ENCODE measurements at places on chromosomes 5 and 9.

- no peak for DNase-seq
Measured at GRCh38 chr9:80369641-80370040, 797.9 kb downstream of the TLE4 start.

DNA sequence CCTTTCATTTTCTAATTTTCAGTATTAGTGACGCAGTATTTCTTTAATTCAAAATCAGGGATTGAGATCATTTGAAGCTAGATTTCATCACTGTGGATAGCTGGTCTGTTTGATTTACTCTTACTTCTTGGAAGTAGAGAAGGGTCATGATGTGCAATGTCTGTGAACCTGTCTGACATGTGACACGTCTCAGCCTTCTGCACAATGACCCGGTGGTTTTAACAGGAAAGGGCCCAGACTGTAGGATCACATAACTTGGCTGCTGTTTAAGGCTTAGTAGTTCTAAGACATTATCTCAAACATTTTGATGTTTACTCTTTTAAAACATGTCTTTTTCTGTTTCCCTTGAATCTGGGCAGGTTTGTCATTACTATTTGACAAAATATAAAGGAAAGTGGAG, 823.3 kb upstream of the NUDT12 start:
- DNase-seq, result no peak

GRCh38 chr5:163502521-163502920, 2.9 kb upstream of the MAT2B start:
- no peak for DNase-seq

DNA sequence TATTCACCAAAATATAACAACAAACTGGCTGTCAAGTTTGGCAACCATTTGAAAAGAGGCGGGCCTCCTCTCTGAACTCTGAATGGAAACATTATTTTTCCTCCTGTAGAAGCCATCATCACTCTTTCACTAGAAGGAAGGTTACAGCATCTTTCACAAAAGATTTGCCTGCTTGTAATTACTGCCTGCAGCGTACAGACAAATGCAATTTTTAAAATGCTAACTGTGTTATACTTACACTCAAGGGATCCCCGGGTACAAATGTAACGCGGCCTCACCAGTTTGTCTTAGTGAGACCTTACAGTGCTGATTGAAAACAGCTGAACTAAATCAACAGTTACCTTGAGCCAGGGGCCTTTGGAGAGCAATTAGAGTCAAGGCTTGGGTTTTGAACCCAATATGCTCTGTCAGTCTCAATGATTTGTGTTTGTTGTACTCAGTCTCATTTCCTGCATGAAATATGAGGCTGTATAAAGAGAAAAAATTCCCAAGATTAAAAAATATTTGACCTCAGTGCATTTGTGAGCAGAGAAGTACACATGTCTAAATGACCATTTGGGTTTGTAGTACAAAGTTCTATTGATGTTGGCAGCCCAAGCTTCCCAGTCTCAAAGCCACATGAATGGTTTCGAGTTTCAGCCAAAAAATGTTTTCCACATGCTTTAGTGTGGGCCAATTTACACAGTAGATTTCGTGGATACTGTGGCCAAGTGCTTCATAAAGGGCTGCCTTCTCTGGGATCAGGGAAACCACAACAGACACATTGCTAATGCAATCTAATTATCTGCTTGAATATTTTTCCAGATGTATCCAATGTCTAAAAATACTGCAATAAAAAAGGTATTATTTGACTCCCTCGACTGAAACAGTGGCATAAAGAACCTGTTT, 500.0 kb downstream of the SPATA31D1 start:
- DNase-seq, result no peak

DNA sequence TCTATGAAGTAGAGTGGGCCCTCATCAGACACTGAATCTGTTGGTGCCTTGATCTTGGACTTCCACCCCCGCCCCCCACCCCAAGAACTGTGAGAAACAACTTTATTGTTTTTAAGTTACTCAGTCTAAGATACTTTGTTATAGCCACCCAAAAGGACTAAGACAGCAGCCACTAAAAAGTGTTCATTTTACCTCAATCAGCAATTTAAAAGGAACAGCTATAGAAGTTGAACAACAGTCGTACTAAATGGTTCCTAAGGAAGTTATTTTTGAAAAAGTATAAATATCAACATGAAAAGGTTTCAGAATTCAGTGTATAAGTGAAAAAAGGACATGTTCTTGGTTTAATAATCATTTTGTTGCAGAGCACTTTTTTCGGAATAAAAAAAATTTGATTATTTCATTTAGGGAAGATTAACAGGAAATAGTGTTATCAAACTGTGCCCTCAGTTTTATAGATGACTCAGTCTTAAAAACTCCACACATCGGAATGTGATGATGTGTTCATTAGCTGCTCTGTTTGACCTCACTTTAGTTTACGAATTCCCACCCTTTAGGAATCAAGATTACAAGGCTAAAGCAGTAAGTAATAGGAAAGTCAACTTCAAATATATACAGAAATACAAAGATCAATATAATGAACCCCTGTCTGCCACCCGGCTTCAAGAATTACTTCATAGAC, 71.2 kb downstream of the MTAP start:
- DNase-seq, result no peak

GRCh38 chr9:105593145-105593544, 35.2 kb downstream of the FKTN start:
- DNase-seq, result no peak

DNA sequence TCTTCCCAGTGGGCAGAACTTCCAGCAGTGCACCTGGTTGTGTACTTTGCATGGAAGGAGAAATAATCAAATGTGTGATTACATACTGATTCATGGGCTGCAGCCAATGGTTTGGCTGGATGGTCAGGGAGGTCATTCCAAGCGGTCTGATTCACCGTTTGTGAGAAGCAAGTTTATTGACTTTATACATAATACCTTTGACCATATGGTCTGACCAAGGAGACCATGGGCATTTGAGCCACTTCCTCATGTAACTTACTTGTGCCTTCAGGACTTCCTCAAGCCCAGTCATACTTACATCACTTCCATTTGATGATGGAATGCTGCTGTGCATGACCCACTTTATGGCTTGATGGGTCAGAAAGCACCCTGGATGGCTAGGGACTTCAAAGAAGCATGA, 41.1 kb downstream of the DAP start:
- no peak for DNase-seq

DNA sequence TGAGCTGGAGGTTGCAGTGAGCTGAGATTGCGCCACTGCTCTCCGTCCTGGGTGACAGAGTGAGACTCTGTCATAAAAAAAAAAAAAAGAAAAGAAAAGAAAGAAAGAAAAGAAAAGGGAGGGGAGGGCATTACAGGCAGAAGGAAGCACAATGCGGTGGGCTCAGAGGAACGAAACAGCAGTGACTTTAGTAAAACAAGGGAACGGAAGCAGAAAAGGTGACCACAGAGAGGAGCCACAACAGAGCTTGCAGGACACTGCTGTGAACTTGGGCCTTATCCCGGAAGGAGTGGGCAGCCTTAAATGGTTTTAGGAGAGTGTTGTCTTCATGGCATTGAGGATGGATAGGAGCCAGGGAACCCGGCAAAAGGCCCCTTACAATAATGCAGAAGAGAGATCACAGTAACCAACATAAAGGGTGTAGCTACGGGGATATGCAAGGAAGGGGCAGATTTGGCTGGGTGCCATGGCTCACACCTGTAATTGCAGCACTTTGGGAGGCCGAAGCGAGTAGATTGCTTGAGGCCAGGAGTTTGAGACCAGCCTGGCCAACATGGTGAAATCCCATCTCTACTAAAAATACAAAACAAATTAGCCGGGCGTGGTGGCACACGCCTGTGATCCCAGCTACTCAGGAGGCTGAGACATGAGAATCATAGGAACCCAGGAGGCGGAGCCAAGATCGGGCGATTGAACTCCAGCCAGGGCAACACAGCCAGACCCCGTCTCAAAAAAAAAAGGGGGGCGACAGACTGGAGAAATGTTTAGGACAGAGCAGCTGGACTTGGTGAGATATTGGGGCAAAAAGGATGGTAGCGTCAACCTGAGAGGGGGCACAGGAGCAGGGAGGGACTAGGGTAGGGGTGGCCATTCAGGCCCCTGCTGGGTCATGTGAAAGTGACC, 83.9 kb upstream of the ZBTB43 start:
- DNase-seq, result no peak

GRCh38 chr5:107372723-107373450, 297.9 kb downstream of the EFNA5 start:
- no peak for DNase-seq

- DNase-seq, result no peak
Measured at GRCh38 chr9:71795097-71795813, 26.9 kb upstream of the CEMIP2 start.

DNA sequence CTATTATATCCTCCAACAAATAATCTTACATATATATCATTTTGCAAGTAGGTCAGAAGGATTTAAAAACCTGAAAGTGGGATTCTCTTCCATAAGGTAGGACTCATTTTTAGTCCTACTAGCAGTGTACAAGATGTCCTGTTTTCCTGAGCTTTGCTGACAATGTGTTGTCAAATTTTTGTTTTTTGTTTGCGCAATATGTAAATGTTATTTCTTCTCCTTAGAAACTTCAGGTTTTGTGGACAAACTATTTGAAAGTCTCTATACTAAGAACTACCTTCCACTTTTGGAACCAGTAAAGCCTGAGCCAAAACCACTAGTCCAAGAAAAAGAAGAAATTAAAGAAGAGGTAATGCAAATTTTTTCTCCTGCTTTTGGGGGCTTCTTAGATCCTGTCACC, 19.8 kb downstream of the RBM27 start:
- no peak for DNase-seq

DNA sequence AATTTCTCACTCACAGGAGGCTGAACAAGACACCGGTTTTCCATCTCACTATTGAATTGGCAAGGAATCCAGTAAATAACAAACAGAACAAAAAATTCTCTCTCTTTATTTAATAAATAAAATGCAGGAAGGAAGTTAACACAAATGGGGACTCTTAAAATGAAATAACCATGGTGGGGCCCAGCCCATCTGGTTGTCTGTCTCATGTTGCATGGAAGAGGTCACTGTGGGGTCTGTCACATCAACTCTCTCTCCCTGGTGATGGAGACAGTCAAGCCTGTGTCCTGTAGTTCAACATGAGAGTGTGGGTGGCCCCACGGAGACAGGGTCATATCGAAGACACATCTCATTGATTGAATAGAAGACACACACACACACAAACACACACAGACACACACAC, 297.7 kb downstream of the IRX2 start:
- no peak for DNase-seq

Measured in activated T-cell treated with anti-CD3 and anti-CD28 coated beads, Interleukin-2, amount 50 U/mL, for 24 hours (primary cell).